ENCODE measurements at places on chromosomes 1 and 21. TPM values are rescaled to one million over a fixed set of nuclear protein-coding genes. Genes with fewer than 3 reads are reported as not detected.
A peak's percentile ranks its signal among the peaks of the same experiment; 100 is the strongest.

- no peak for DNase-seq
Measured at GRCh38 chr1:116291024-116291423, 82.0 kb upstream of the ATP1A1 start.

DNA sequence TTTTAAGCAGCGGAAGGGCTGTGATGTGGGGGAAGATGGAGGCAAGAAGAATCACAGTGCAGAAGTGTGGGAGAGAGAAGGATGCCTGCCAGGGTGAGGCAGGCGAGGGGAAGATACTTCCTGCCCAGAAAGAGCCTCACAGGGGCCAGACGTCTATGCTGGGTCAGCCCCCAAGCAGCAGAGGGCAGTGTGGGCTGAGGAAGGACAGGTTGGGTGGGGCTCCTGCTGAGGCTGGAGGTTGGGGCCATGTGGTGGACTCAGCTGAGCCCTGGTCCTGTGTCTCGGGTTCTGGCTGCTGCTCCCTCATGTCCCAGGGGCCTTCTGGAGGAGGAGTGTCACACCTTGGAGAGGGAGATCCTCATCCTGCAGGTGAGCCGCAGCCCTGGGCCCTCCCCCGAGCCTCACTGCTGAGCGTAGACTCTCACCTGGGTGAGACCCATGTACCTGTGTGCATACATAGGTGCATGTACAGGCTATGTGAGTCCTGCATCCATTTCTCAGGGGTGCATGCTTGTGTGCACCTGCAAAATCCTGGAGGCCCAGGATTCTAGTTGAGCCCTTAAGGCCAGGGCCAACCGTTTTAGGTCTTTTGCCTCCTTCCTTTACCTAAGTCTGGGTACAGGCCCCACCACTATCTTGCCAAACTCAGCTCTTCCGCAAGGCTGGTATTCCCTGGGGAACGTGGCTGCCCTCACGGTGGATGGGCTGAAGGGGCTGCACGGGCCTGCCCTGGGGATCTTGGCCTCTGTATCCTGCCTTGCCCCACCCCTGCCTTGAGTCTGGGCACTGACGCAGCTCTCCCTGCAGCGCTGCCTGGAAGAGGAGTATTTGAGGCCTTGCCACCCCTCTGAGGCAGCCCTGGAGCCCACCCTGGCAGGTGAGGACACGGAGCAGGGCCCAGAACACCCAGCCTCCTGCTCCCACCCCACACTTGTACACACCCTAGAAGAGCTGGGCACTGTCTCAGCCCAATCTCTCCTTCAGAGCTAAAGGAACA lies 3.7 kb downstream of the CCDC24 start:
- no peak for DNase-seq

Gene TEX35
- total RNA-seq, result not detected

DNA sequence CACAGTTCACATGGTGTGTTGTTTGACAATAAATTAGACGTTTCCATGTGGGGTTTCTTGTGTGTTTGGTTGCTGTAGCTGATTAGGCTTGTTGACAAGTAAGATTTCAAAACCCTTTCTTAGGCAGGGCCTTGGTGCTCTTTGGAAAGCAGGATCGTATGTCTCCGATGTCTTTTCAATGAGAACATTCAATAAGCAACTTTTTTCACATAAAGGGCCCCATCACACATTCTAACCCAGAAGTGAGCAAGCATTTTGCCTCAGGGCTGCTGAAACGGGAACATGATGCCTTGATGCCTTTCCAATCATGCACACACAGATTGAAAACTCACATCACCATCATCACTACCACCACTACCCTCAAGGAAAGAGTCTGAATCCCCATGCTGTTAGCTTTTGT lies 33.1 kb downstream of the LPAR3 start:
- DNase-seq, result no peak

GRCh38 chr1:121519042-121519755 lies 334.4 kb downstream of the SRGAP2C start:
- no peak for DNase-seq

DNA sequence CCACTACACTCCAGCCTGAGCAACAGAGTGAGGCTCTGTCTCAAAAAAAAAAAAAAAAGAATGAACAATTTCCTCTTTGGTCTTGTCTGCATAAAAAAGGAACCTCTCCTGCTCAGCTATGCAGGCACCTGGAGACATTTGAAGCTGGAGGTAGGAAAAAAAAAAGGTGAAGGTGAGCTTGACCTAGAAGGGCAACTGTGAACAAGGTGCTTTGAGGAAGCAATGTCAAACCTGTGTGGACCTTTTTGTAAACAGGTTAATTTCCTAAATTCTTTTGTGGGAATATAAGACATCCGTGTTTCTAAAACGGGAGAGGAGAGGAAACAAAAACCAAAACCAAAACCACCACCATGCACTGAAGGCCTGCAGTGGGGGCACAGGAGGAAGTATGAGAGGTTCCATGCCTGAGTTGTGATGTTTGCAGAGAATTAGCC lies 77.5 kb downstream of the SLC45A1 start:
- DNase-seq, result no peak

GRCh38 chr21:22223385-22223784 lies 1225.2 kb downstream of the NCAM2 start:
- DNase-seq, result no peak

Gene ILDR2
- total RNA-seq, result under 0.01 TPM

- DNase-seq, result no peak
Measured at GRCh38 chr1:178690496-178690895, 34.5 kb upstream of the RALGPS2 start.

- no peak for DNase-seq
Measured at GRCh38 chr1:219712506-219712905, 99.6 kb upstream of the ZC3H11B start.

Gene TIAM1
- 0.64 TPM for total RNA-seq

- DNase-seq, result no peak
Measured at GRCh38 chr1:164912290-164912689, 353.3 kb downstream of the PBX1 start.

Gene S100A9
- total RNA-seq, result 0.25 TPM

- DNase-seq, result no peak
Measured at GRCh38 chr1:69269491-69269890, 298.2 kb upstream of the LRRC7 start.

GRCh38 chr21:21063828-21064227 lies 65.6 kb downstream of the NCAM2 start:
- no peak for DNase-seq

DNA sequence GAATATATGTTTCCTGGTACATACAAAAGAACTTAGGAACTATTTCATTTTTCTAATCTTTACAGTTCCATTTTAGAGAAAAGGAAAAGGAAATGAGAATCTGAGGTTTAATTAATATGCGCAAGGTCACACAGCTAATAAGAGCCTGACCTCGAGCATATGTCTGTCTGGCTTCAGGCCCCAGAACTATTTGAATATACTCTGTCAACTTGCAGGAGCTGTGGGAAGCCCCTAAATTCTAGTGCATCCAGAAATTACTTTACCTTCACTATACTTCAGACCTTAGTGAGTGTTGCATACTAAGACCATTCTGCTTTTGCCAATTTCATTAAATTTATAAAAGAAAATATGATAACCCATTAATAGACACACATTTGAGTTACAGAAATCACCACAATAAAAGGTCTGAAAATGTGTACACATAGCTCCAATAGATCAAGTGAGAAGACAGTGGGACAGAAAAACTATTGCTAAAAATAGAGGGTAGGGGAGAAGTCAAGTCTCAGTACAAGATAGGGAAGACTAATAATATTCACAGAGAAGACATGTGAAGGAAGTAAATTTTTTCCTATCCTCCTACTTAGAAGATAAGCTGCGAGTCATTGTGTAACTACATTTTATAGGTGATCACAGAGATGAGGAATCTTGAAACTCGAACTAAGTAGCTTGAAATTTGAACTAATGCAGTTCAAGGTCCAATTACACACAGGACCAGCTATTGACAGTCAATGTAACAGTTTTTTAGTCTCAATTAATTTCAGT lies 3.8 kb downstream of the RGS13 start:
- DNase-seq, result no peak

Gene DDOST
- 302 TPM for total RNA-seq

DNA sequence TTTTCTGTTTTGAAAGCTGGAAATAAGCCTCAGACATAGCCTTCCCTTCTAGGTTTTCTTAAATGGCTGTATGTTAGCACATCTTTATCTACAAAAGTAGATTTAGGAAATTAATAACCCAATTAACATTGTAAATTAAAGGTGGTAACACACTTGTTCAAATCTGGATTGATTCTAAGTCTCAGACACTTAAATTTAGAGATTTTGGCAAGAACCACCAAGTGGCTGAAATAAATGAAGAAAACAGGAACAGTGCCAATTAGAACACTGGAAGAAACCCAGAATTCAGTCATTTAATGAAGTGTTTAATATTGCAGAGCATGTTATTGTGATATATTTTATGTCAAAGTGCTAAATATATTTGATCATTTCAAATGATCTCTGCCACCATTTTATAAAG lies 628.2 kb downstream of the USP25 start:
- DNase-seq, result no peak

GRCh38 chr1:43286533-43286932 lies 1.2 kb upstream of the C1orf210 start:
- DNase-seq, result no peak

DNA sequence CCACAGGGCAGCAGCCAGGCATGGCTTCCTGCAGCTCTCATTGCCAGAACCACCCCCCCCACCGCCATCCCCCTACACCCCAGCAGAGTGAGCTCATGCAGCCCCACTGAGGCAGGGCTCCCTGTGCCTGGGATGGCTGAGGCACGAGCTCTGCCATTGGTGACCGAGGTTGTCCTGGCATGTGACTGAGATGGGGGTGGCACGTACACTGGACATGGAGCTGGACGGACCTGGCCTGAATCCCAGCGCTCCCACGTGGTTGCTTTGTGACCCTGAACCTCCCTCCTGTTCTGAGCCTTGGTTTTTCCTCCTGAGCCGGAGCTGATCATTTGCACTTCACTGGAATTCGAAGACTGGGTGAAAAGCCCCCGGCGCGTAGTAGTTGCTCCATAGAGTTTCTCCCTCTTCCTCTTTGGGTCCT lies 28.3 kb downstream of the ALPL start:
- DNase-seq, result no peak

DNA sequence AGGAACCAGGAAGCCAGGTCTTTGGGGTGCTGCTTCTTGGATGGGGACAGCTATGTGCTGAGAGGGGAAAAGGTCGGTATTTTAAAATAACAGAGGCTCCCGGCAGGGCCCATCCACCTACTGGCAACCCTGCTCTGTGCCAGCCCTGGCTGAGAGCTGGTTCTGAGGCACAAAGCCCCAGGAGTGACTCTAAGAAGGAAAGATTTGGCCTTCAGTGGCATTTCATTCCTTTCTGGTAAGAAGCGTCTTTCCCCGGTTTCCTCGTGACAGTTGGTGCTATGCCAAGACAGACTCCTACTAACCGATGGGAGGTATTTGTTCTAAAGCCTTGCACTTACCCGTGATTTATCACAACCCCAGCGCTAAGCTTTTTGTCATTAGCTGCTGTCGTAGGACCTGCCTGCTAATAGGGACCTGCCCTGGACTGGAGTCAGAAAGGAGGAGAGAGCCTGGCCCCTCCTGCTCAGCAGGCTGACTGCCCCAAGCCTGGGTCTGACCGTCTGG lies 123.1 kb upstream of the ADAR start:
- DNase-seq, result peak; percentile 69

Gene XCL2
- total RNA-seq, result not detected

Gene DCDC2B
- total RNA-seq, result not detected

Gene OR2T11
- not detected for total RNA-seq

DNA sequence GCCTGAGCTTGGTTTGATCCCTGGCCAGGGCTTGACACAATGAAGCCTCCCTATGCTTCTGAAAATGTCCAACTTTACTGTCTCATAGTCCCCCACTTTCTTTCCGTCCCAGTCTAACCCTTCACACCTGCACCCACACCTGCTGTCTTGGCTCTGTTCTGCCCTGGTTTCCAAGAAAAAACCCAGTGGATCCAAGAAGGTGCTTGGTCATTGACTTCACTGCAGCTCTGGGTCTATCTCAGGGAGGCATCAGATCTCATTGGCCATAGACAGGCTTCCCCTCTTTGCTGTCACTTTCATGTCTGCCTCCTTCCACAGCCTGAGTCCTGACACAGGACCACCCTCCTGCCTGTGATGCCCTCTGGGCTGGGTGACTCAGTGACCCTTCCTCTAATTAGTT lies 37.8 kb upstream of the ETV3 start:
- no peak for DNase-seq

DNA sequence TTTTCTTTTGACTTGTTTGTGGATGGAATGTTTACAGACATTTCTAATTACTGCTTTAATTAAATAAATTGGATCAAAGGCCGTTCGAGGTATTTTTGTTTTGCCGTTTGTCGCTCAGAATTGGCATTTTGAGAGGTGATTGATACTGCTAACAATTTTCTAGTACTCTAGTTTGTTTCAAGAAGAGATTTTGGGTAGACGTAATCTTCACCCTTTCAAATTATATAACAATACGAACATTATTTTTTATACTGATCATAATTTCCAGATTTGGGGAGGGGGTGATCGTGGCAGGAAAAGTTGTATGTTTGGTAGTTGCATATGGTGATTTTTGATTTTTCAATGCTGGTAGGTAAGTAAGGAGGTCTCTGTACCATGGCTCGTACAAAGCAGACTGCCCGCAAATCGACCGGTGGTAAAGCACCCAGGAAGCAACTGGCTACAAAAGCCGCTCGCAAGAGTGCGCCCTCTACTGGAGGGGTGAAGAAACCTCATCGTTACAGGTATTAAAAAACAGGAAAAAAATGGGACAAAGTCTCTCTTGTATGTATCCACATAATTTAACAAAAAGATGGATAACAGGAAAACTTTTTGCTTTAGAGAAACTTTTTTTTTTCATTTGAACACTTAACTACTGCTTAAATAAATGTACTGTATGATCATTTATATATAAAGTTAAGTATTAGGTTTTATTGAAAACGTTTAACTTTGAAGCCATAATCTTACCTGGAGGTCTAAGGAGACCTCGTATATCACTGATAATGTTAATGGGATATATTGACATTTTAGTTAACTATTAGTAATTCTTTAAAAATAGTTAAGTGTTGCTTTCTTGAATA lies 1.7 kb downstream of the H3-3A start:
- no peak for DNase-seq

DNA sequence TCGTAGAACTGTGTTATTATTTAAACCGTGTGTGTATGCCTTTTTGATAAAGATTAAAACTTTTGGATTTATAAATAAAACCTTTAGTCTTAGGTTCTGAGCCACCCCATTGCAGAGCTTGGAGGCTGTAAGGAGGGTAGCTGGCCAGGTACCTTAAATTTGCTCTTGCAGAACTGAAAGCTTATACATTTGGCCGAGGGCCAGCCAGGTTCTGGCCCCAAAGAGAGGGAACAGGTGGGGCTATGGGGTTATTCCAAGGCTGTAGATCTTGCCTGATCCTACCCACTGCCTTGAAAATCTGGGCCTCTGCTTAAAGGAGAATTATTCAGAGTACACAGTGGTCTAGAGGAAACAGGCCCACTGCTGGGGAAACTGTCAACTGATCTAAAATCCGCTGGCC lies 59.6 kb downstream of the CAMK2N1 start:
- DNase-seq, result no peak

Gene AK4
- total RNA-seq, result 16.6 TPM

- no peak for DNase-seq
Measured at GRCh38 chr1:228212415-228212965, 4.6 kb downstream of the OBSCN start.

DNA sequence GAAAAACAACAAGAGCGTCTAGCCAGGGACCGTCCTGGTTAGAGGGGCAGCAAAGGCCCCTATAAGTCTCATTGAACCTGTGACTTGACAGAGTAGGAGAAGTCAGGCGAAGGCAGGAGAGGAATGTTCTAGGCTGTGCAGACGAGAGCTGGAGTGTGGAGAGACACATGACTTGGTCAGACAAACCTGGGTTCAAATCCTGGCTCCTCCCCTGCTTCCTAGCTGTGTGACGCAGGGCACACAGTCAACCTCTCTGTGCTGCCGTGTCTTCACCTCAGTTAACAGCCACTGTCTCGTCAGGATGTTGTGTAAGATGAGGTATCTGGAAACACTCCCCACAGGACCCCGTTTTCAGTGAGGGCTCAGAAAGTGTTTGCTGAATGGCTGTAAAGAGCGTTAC lies 15.6 kb downstream of the SLC66A1 start:
- no peak for DNase-seq

Measured in dermis microvascular lymphatic vessel endothelial cell (primary cell).